Inflammatory macrophage (primary cell): ENCODE measurements at places on chromosomes 1 and 21.

DNA sequence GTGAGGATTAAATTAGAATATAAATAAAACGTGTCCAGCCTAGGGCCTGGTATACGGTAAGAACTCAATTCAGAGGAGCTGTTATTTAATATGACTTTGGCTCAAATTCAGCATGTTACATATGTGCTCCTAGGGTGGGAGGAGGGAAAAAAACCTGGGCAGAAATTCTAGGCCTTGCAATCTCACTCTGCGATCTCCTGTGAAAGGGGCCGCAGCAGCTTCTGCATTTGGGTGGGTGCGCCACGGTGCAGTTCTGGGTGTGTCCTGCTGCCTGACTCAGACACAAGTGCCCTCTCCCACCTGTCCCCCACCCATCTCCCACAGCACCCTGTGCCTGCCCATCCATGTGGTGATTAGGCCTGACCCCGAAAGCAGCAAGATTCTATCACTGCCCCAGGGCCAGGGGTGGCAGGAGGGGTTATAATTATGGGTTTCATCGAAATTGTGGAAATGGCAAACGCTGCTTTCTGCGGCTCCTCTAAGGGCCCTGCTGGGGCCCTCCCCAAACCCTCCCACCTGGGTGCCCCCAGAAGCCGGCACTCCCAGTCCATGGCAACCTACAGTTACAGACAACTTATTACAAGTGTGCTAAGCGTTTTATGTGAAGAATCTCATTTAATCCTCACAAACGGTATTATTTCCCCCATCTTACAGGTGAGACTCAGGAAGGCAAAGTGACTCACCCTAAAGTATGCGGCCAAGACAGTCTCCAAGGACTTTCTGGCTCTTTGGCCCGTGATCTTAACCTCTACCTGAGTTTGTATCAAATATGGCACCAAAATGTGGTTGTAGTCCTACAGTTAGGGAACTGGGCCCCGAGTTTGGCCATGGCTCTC lies 25.5 kb upstream of the GRHL3 start:
- no peak for DNase-seq

- DNase-seq = no peak
Measured at GRCh38 chr1:233045588-233045987, 95.2 kb downstream of the NTPCR start.

- DNase-seq = peak; percentile 73
Measured at GRCh38 chr21:45554477-45555175, 12.4 kb upstream of the SLC19A1 start.

- no peak for DNase-seq
Measured at GRCh38 chr1:35120458-35121133, 41.4 kb downstream of the ZMYM1 start.

DNA sequence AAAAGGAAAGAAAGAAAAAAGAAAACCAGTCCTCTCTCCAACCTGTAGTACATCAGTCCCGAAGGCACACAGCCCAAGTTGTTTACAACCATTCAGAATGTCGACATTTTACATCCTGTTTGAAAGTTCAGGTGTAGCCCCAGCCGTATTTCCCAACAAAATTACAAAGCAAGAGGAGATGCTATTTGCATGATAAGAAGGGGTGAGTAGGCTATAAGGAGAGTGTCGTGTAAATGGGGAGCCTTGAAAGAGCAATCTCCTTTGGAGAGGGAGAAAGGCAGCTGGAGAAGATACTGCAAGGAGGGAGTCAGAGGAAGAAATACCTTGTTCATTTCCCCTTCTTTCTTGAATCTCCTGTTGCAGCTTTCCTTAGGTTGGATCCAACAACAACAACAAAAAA lies 35.5 kb upstream of the DENND1B start:
- no peak for DNase-seq

GRCh38 chr1:231478811-231479210 lies 49.7 kb upstream of the TSNAX start:
- no peak for DNase-seq

- no peak for DNase-seq
Measured at GRCh38 chr1:93471284-93471683, 23.4 kb downstream of the FNBP1L start.

- DNase-seq = no peak
Measured at GRCh38 chr1:22133931-22134324, 9.0 kb downstream of the WNT4 start.

- peak; percentile 78 for DNase-seq
Measured at GRCh38 chr1:209769171-209769904, 13.5 kb downstream of the TRAF3IP3 start.

DNA sequence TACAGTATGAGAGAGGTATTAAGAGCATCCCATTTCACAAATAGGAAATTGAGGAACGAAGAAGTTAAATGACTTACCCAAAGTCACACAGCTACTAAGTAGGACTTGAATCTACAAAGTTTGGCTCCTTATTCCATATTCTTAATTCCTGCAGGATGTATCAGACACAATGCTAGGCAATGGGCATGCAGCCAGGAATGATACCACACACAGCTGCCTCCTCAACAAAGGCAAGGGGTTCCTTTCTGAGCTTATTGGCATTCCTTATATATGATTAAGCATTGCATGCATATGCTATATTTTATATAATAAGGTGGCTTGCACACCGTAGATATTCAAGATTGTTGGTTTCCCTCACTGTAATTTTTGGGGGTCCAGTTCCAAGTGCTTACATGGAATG lies 34.2 kb upstream of the JUN start:
- no peak for DNase-seq

GRCh38 chr1:74586253-74586897 lies 74.0 kb upstream of the LRRC53 start:
- no peak for DNase-seq

- DNase-seq = peak; percentile 15
Measured at GRCh38 chr1:47002211-47002610, 21.3 kb upstream of the CYP4X1 start.

DNA sequence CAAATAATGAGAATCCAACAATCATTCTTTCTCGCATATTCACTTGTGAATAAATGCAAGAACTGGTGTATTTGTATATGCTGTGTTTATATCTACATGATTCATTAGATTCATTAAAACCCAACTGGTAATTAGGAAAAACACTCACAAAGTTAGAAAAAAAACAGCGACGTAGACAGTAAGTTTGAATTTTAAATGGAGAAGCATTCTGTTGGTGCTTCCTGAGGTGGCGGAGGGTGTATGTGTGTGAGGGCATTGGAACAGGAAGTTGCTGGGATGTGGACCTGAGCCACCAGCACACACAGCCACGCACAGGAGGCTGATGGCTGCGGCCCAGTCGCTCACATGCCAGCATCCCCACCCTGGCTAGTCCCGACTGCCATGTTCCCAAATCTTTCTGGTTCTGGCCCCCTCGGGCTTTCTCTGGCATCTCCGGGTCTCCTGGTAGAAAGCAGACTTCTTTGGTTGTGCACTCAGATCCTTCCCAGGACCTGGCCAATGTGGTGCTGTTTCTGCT lies 121.6 kb upstream of the IRF2BP2 start:
- peak; percentile 62 for DNase-seq

DNA sequence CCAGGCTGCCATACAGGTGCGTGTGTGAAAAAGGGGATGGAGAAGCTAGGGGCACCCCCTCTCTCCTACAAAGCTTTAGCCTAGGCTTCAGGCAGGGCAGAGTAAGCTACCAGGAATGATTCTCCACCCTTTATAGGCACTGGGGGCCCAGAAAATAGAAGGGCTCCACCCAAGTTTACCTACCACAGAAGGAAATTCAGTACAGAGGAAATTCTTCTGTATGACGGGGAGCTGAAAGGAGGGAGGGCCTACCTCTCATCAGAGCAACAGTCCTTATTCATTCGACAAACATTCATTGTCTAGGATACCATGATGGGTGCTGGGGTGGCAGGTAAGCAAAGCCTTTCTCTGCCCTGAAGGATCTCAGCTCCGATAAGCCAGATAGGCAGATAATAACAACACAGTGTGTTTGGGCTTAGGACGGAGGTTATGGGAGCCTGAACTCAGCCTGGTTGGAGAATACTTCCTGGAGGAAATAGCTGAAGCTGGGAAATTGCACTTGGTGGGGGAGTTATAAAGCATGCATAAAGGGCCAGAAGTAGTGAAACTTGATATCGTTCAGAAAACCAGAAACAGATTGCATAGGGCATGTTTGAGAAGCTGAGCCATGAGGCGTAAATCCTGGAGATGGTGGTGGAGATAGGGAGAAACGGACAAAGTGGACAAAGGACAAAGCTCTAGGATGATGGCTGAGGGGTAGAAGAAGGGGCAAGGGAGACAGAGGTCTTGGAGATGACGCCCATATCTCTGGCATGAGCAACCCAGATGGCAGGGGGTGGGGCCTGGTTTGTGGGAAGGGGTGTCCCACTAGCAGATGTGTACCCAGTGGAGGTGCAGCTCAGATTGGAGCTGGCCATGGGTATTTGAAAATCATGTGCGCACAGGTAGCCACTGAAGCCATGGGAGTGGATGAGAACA lies 5.3 kb upstream of the P3R3URF start:
- DNase-seq = no peak
